DMS153 (cell line): ENCODE measurements at places on chromosomes 7 and 10.

DNA sequence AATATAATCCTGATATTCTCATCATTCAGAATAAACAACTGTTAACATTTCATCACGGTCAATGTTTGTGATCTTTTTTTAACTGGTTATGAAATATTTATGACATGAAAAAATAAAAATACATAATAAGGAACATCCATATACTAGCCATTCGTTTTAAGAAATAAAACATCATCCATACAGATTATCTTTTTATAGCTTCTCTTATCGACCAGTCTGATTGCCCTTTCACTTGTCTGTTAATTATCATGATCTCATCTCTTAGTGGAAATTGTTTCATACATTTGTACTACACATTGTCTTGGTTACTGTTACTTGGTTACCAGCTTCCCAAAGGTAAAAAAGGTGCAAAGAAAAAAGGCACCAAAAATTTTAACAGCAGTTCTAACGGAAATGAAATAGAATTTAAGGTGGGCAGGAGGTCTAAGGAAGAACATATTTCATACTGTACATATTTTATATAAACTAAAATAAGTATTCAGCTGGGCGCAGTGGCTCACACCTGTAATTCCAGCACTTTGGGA, 8.4 kb downstream of the ARHGAP21 start:
- no peak for DNase-seq

GRCh38 chr10:9885761-9886160, 1131.9 kb upstream of the CELF2 start:
- DNase-seq, result no peak

DNA sequence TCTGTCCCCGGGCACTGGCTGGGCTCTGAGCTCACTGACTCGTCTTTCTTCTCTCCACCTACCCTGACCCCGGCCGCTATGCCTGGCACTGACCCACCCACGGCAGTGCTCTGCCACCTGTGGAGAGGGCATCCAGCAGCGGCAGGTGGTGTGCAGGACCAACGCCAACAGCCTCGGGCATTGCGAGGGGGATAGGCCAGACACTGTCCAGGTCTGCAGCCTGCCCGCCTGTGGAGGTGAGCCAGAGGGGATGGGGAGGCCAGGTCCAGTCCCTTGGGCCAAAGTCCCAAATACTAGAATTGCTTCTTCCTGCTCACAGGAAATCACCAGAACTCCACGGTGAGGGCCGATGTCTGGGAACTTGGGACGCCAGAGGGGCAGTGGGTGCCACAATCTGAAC, 27.3 kb downstream of the TBATA start:
- no peak for DNase-seq

- no peak for DNase-seq
Observed at GRCh38 chr10:103765981-103766380, 89.4 kb downstream of the SH3PXD2A start.

GRCh38 chr7:143924851-143925250, 10.2 kb upstream of the OR2F2 start:
- no peak for DNase-seq

- DNase-seq, result no peak
Observed at GRCh38 chr10:127254276-127254675, 57.9 kb upstream of the INSYN2A start.

GRCh38 chr7:116417593-116418345, 81.8 kb upstream of the CAV2 start:
- DNase-seq, result no peak

DNA sequence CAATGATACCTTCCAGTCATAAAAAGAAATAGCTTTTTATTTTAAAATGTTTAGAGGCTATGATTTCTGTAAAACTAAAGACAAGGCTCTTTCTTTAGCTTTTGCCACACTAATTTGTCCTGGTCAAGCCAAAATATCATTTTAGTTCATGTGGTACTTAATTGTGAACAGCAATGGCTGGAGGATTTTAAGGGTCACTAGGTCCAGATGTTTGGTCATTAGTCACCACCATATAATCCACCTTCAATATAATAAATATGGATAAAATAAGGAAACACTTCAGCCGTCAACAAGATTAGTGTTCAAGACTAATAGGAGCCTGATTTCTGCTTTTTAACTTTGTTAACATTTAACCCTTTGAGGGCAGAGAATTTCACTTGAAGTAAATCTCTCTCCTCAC, 50.0 kb upstream of the HGF start:
- DNase-seq, result no peak

DNA sequence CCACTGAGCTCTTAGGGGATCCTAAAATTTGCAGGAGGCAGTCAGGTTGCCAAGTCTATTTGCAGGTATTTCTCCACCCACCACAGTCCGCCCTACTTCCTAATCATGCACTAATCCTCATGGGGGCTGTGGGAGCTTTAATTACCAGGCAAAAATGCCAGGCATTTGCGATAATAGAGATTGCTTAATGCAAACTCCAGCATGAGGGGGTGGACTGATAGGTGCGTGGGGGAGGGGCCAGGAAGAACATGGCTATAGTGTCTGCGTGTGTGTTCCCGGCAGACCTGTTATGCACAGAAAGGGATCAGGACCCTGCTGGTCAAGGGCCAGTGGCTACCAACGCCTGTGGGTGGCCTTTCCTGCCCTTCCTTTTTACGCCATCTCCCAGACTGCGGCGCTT, 15.6 kb upstream of the AQP1 start:
- DNase-seq, result no peak
